ENCODE measurements at places on chromosomes 5 and 9.

GRCh38 chr5:62460578-62460983, 48.0 kb downstream of the IPO11 start:
- no peak for DNase-seq

- DNase-seq: no peak
These were observed 19.9 kb downstream of the P4HA2 start for GRCh38 chr5:132207778-132208177.

GRCh38 chr5:80631278-80632259, 22.9 kb upstream of the MSH3 start:
- DNase-seq: no peak

- DNase-seq: no peak
These were observed 93.5 kb downstream of the DAP start for GRCh38 chr5:10667431-10668057.

- no peak for DNase-seq
These were observed 2208.1 kb upstream of the WWC1 start for GRCh38 chr5:166083183-166083959.

DNA sequence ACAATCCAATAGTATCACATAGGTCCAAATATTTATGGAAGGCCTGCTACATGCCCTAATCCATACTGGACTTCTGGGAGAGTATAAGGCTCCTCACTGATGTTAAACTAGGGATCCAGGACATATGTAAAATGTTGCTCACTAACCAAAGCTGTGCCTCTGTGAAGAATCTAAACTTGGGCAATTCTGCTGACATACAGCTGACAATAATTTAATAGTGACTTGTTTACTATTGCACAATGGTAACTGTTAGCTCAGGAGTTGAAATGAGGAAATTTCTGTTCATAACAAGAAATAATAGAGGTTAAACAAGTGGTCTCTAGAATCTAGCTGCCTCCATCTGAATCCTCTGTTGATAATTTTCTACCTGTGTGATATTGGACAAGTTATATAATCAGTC, 14.9 kb upstream of the CTXN3 start:
- DNase-seq: no peak

DNA sequence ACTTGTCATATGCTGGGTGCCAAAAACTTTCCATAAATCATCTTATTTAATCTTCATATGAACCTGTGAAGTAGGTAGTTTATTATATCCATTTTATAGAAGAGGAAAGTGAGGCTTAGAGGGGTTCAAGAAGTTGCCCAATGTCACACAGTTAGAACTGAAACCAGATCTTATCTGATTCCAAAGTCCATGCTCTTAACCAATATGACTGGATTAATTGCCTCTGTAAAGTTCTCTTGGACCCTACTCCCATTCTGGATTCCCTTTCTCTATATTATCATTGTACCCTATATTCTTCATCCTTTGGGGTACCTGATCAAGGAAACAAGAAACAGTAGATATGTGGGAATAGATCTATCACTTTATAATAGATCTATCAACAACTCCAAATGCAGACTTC, 64.5 kb upstream of the GCNT4 start:
- no peak for DNase-seq

DNA sequence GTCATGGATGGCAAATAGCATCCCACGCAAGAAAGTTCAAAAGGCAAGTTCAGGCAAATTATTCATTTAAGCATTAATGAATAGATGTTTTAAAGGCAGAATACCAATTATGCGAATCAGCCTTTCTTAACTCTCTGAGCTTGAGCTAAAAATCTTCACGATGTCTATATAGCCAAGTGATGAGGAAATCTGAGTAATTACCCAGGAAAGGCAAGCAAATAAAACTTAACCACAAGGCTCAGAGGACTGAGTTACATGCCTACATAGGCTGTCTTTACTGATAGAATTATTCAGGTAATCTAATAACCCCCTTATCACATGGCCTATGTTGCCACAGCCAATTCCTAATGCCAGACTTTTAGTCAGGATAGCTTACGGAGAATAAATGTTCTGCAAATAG, 120.8 kb upstream of the MTAP start:
- DNase-seq: no peak

DNA sequence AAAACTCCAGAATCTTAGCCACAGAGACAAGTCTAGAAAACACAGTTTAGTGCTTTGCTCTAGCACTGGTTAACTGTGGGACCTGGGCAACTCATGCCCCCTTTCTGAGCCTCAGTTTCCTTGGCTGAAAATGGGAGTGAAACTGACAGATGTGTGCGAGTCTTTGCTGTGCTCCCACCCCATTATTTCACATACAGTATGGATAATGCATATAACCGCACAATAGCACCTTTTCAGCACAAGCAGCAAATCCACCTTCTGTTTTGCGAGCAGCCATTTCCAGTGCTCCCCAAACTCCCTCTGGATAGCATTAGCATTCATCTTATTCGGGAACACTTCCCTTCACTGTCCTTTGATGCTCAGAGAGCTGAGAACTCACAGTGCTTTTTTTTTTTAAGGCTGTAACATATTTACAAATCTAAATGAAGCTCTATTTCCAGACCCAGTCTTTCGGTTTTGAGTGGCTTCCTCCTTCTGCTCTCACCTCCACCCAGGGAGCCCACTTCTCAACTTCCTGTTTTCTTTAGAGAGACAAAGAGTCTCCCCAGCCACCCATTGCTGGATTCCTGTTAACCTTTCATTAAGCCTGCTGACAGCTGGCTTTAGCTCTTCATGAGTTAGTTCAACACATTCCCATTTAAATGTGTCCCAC, 49.2 kb downstream of the TIMD4 start:
- no peak for DNase-seq

DNA sequence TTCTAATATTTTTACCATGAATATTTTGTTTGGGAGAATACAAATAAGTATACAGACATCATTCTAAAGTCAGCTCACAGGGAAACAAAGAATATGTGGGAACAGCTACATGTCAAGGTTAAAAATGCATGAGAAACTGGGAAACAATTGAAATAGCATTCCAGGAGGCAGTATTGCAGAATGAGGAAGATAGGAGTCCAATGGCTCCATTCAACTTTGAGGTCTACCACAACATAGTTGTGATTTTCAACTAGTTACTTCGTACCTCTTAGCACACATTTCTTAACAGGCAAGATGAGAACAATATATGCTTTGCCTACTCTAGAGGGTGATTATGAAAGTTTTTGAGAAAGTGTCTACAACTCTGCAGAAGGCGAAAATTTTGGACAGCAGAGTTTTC, 35.2 kb upstream of the CAST start:
- no peak for DNase-seq

GRCh38 chr5:73663860-73664240, 37.9 kb downstream of the ARHGEF28 start:
- DNase-seq: no peak

DNA sequence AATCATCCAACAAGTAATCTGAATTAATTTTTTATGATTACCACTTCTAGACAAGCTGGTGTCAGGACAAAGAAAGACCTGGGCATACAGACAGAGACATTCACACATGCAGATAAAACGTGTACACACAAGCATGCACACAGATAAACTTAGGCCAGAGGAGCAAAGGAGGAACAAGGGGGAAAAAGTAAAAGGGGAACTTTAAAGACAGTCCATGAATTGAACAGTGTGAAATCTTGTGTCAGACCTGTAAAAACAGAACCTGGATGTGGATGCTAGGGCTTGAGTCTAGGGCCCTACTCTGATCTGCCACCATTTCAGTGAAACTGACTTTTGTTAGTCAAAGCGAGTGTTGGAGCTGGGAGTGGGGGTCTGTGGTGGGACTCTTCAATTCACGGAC, 11.2 kb upstream of the ZSWIM6 start:
- no peak for DNase-seq

GRCh38 chr9:131092548-131093440, 3.5 kb upstream of the AIF1L start:
- DNase-seq: no peak

DNA sequence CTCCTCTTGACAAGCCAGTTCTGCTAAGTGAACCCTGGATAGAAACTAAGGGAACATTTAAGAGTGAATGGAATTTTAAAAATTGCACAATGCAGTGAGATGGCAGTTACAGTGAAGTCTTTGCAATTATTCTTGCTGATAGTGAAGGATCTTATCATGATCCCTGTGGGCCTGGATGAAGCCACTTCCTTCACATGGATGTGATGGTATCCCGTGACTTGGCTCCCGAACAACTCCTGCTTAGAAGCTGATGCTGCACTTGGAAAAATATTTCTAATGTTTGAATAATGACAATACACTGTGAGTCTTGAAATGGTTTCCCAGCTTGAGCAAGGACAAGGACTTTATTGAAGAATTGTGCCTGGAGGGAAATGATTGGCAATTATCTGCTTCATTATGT, 49.2 kb upstream of the NTRK2 start:
- DNase-seq: no peak

GRCh38 chr9:88782931-88783710, 208.1 kb upstream of the S1PR3 start:
- no peak for DNase-seq

GRCh38 chr5:147046281-147046680, 167.7 kb upstream of the PPP2R2B start:
- no peak for DNase-seq

GRCh38 chr5:32709750-32710549, 1.2 kb upstream of the NPR3 start:
- DNase-seq: no peak

DNA sequence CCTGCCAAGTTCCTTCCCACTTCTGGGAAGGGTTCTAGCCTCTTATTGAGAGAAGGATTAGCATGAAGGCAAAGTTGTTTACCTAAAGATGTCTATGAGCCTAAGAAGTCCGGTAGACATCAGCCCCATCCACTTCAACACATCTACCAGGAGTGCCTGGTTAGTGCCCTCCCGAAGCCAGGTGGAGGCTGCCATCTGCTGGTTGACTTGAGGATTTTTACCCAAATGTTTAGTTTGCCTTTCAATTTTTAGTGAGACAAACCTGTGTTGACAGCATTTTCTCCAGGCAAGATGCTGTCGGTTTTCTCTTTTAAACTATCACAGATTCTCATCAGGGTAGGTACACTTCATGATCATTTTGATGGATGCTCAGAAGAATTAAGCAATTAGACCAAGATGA, 83.6 kb upstream of the TNFSF8 start:
- DNase-seq: peak; percentile 65

- DNase-seq: no peak
These were observed 28.7 kb downstream of the TPPP start for GRCh38 chr5:664343-664993.

DNA sequence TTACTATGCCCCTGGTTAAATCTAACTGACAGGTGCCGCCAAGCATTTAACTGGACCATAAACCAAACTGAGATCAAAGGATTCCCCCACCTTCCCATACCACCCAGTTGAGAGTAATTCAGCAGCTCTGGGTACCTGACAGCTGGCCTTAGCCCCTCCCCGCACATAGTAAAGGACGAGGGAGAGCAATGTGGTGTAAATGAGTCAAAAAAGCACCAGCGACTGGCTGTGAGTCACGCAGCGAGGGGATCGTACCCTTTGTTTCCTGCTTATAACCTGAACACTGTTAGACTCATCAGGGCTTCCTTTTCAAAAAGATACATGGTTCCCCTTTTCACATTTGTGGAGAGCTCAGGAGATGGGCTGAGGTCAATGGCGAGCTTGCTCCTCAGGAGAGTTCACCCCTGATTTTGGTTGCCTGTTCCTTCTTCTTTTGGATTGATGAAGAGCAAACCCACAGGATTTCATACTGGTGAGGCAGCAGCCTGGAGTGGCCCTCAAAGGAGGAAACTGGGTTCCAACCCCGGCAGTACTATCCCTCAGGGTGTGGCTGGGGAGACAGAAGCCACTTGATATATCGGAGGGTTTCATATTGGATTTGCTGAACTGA, 71.5 kb downstream of the ANKRD33B start:
- DNase-seq: peak; percentile 53

DNA sequence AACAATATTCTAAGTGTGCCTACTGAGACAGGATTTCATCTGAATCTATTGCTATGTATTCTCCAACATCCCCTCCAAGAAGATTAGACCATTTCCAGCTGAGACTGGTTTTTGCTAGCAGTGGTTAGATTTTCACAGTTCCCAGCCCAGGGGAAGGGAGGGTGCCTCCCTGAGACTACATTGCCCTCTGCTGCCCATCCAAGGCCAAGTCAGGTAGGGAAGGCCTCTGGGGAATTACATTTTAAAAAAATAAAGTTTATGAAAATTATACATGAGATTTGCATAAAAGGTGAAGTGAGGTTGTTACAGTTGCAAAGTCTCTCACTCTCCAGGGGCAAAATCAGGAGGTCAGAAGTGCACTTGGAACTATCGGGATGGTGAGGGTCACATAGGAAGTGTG, 28.0 kb upstream of the SYK start:
- DNase-seq: no peak

Measured in activated naive CD8-positive, alpha-beta T cell treated with anti-CD3 and anti-CD28 coated beads, Interleukin-2, amount 50 U/mL, for 16 hours (primary cell).